ENCODE measurements at places on chromosomes 2 and 18. TPM values are rescaled to one million over a fixed set of nuclear protein-coding genes. Genes with fewer than 3 reads are reported as not detected.

DNA sequence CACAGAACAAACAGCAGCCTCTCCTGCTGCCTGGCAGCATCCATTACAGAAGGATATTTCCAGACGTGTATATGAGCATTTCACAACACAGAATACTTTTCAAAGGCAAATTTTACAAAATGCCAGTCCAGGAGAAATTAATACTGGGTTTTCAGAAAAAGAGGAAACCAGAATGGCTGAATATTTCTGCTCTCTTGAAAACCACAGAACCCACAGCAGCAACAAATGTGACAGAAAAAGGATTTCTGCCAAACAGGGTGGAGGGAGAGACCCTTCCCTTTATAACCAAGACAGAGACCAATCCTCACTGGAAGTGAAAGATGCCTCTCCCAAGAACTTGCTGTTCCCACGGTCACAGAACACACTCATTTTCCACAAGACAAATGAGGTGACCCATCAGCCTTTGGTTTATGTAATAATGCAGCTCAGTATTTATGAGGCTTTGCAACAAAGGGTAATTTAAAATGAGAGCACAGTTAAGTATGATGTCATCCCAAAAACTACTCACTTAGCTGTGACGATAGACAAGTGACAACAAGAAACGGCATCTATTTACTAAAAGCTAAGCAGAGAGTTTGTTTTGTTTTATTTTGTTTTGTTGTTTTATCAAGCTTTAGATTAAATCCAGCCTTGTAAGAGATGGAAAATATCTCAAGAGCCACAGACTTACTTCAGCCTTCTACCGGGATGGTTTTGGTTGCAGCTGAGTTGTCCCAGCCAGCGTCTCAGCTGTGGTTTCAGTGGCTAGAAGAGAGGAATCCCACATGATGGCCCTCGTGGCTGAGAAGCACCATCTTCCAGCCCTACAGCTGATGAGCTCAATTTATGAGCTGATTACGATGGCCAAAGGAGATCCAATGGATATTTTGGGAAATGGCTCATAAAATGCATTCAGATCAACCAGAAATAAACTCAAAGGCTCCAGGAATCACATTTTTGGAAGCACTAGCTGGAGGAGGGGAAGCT is 249.3 kb upstream of the AGAP1 start:
- no peak for DNase-seq

DNA sequence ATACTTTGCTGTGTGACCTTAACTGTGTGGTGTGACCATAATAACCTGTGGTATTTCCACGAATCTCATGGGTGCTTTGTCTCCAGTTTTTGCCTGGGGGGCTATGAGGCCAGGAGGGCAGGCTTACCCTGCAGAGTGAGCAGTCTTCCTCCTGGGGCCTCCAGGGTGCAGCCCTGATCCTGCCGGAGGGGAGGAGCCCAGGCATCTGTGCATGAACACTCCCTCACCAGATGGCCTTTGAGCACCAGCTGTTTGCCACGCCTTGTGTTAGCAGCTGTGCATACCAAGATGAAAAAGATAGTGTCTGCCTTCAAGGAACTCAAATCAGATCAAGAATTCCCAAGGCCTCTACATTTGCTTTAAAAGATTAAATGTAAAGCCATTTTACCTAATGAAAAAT is 75.0 kb upstream of the RBM44 start:
- no peak for DNase-seq

- DNase-seq = no peak
These were observed 507.3 kb downstream of the RNF144A start for GRCh38 chr2:7424481-7424880.

DNA sequence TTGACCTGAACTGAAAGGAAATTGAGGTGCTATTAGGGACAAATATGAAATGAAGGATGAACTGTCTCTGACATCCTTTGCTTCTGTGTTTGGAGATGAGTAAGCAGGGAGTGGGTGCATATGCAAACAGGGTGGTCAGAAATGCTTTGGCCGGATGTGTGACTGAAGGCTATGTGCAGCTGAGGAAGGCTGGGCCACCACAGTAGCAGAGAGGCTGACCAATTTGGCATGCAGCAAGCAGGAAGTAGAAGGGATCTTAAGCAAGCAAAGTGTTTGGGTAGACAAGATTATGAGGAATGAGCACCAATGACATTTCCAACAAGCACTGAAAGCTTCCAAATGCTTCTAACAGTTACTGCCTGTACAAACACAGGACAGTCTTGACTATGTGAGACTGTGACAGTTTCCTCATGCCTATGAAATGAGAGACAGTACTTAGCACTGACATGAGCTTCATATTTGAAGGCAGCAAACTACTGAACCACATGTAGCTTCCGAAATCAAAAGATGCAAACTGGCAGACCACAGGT is 3.3 kb upstream of the ACTR3 start:
- DNase-seq = peak; percentile 56

DNA sequence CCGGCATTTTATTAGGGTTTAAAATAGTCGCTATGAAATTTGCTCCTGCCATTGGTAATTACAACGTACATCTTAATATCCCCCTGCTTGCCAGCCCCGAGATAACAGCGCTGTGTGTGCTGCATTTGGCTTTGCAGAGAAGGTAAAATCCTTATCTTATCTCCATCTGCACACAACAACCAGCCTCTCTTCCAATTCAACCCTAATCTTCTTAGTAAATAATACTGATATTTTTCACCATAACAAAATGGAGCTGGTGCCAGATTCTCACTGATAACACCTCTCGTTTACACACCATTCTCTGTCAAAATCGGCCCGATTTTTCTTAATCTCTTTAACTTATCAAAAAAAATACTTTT is 61.4 kb upstream of the SIX3 start:
- no peak for DNase-seq

The KCNE4 gene
- total RNA-seq = not detected

GRCh38 chr2:232896720-232897597 is 26.9 kb downstream of the SNORC start:
- no peak for DNase-seq

The DOK6 gene
- not detected for total RNA-seq

The TMEM182 gene
- 4.9 TPM for total RNA-seq

- no peak for DNase-seq
These were observed 110.3 kb downstream of the HRH4 start for GRCh38 chr18:24570716-24571115.

- no peak for DNase-seq
These were observed 231.5 kb downstream of the ZEB2 start for GRCh38 chr2:144288438-144288837.

The RSAD2 gene
- total RNA-seq = 9.9 TPM

GRCh38 chr2:209875270-209875669 is 103.6 kb downstream of the UNC80 start:
- no peak for DNase-seq

DNA sequence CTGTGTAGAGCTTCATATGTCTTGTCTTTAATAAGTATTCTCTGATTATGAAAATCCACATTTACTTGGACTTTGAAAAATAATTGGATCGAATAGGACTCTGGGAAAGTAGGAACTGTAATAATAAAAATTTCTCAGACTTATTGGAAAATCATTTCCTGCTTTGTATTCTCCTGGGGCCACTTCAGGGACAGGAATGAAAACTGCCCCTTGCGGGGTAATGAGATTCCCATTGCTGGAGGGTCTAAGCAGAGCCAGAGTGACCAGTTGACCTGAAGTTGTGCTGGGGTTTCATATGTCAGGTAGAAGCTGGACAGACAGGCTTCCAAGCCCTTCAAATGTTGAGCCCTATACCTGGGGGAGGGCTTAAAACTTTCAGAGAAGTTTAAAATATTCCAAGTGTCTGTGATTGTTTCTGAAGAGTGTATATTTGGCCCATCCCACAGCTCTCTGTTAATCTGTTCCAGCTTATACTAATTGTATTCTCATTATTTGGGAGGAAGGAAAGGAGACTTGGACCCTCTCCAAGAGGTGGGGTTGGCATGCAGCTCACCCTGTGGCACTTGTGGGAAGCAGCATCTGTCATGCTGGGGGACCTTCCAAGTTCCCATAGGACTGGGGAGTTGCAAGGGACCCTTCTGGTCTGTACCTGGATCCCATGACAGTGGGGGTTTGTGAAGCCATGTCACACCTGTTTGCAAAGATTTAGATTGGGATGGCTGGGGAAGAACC is 268.7 kb upstream of the ATP5MC3 start:
- DNase-seq = no peak

The ARMC9 gene
- 1.0 TPM for total RNA-seq

DNA sequence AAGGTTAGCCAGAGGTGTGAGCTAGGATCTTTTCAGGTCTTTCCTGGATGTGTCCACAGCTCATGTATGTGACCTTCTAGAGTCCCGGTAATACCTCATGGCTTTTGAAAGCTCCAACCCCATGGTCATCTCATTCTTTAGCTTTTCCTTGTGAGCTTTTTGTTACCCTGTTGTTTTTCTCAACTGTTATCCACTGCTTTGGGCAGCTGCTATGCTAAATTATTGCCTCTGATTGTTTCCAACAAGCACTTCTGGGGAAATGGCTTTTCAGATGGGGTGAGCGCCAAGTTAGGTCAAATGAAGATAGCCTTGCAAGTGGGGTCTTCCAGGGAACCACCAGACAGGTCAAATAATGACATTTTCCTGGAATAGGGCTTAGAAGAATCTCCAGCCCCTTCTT is 27.9 kb downstream of the ME2 start:
- DNase-seq = no peak

The IL1B gene
- not detected for total RNA-seq
